ENCODE measurements at places on chromosomes 1 and 21. TPM values are rescaled to one million over a fixed set of nuclear protein-coding genes. Genes with fewer than 3 reads are reported as not detected.

CFAP141 gene
- not detected for total RNA-seq

DISP1 gene
- 4.3 TPM for total RNA-seq

ADAMTS1 gene
- total RNA-seq = 19.6 TPM

TRIM58 gene
- total RNA-seq = 2.8 TPM

COQ8A gene
- total RNA-seq = 38.9 TPM

C1orf53 gene
- 0.56 TPM for total RNA-seq

ILDR2 gene
- total RNA-seq = 1.5 TPM

PDPN gene
- total RNA-seq = 182 TPM

ANKRD34A gene
- total RNA-seq = 0.20 TPM

MYOG gene
- total RNA-seq = not detected

ZNF593OS gene
- total RNA-seq = not detected

LCK gene
- total RNA-seq = 75.3 TPM

OLFML3 gene
- total RNA-seq = 55.3 TPM

KLF17 gene
- not detected for total RNA-seq

All from H1 (cell line).